Tongue (tissue), 3 donors: ENCODE measurements at places on chromosomes 12 and 14.
A peak's percentile ranks its signal among the peaks of the same experiment; 100 is the strongest.

GRCh38 chr14:78359581-78359980 is 189.4 kb downstream of the NRXN3 start:
- DNase-seq, result no peak

GRCh38 chr12:124449623-124450375 is 117.6 kb downstream of the NCOR2 start:
- peak; percentile 80 for DNase-seq

GRCh38 chr14:77541905-77542304 is 43.3 kb upstream of the ISM2 start:
- DNase-seq, result no peak

- peak; percentile 43 for DNase-seq
Observed at GRCh38 chr12:104498211-104498801, 41.6 kb downstream of the CHST11 start.

DNA sequence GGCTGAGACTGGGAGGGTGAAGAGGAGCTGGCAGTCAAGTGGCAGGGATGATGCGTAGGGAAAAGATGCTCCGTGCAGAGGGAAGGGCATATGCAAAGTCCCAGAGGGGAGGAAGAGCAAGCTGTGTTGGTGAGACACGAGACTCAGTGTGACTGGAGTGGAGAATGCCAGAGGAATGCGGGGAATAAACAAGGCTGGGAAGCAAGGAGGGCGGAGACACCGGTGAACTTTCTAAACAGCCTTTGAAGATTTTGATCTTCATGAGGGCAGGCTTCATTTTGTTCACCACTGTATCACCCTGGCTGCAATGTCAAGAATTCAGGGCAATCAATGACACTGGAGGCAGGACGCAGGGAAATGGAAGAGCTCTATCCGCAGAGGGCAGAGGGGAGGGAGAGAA is 535.8 kb downstream of the FUT8 start:
- DNase-seq, result no peak
